CD14-positive monocyte (primary cell): ENCODE measurements at places on chromosomes 5 and 9.

DNA sequence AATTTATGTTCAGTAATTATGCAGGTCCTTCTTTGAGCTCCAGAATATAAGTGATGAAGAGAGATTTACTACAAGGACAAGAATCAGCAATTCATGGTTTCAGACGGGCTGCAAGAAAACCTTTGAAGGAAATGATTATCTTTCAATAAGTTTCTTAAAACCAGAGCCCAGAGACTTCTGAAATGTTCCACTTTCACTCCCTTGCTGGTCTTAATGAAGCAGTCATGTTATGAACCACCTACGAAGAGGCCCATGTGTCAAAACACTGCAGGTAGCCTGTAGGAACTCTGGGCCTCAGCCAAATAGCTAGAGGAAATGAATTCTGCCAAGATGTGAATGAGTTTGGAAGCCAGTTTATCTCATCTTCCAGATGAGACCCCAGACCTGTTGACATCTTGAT, 505.9 kb upstream of the MEF2C start:
- no peak for DNase-seq

- no peak for DNase-seq
These were observed 353.5 kb upstream of the CDH6 start for GRCh38 chr5:30839956-30840355.

- DNase-seq, result no peak
These were observed 52.7 kb upstream of the ERCC6L2 start for GRCh38 chr9:95822583-95823431.

- no peak for DNase-seq
These were observed 55.9 kb upstream of the UNC5A start for GRCh38 chr5:176754376-176754973.

DNA sequence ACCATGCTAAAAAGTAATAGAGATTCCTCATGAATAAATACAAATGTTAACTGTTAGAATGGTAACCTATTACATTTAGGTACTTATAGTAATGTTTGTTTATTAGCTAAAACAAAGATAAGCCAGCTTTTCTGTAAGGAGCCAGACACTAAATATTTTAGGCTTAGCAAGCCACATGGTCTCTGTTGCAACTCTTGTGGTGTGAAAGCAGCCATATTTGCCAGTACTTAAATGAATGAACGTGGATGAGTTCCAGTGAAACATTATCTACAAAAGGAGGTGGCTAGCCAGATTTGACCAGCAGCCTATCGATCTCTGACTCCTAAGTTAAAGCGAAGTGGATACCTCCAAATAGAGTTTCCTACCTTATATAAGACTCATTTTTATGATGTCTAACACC, 331.6 kb downstream of the CDH12 start:
- no peak for DNase-seq

GRCh38 chr5:94445726-94446125, 172.7 kb downstream of the KIAA0825 start:
- no peak for DNase-seq

GRCh38 chr9:6960777-6961176, 203.0 kb downstream of the KDM4C start:
- no peak for DNase-seq

- no peak for DNase-seq
These were observed 75.6 kb upstream of the SLC12A2 start for GRCh38 chr5:128007939-128008338.

DNA sequence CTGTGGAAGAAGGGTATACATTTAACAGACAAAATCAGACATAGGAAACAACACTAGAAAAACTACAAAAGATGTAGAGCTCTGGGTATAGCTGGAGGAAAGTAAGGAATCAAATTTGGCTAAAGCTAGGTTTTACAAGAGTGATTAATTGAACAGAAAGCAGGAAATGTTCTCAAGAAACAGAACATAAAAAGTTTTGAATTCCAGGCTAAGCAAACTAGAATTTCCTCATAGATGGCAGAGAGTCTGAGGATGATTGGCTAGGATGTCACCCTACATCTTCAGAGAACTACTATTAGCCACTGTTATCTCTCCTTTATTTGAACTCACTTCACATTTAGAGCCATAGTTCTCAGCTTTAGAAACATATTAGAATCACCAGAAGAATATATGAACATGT, 502.1 kb upstream of the PAPPA start:
- DNase-seq, result no peak

GRCh38 chr9:68678430-68678829, 26.6 kb upstream of the PIP5K1B start:
- DNase-seq, result no peak

DNA sequence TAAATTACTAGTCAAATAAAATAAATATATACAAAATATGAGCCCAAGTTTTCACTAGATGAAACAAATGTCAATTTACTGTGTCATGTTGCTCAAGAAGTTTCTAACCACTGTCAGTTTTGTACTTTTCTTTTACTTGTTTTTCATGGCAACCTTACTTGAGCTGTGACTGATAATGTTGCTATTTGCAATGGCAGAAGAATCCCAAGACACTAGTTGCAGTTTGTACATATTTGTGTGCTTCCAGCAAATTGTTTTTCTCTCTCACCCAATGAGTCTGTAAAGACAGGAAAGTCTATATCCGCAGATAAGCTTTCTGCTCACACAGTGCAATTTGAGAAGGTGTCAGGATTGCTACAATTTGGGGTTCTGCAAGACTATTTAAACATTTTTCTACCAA, 338.6 kb upstream of the PCSK5 start:
- no peak for DNase-seq

DNA sequence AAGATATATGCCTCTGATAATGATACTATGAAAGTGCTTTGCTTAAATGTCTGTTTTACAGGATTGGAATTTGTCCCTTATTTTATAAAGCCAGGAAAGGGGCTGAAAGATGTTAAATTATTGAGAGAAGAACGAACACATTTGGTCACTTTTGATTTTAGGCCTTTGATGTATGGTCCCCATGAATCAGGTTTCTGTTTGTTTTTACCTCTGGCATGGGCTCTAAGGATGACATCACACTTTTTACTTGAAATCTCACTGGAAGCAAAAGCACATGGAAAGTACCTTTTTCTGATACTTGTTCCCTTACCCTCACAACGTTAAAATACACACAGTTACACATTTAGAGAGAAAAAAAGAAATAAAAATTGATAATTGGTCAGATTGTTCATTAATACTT, 6.9 kb downstream of the OTULIN start:
- DNase-seq, result no peak

- DNase-seq, result no peak
These were observed 12.2 kb downstream of the CAMK4 start for GRCh38 chr5:111236348-111236747.

GRCh38 chr9:20378851-20379250, 243.4 kb downstream of the MLLT3 start:
- DNase-seq, result no peak

- peak; percentile 29 for DNase-seq
These were observed 3.2 kb downstream of the HNRNPH1 start for GRCh38 chr5:179620293-179620692.

- DNase-seq, result peak; percentile 78
These were observed 34.8 kb downstream of the ATP6V0E1 start for GRCh38 chr5:173018358-173018757.

DNA sequence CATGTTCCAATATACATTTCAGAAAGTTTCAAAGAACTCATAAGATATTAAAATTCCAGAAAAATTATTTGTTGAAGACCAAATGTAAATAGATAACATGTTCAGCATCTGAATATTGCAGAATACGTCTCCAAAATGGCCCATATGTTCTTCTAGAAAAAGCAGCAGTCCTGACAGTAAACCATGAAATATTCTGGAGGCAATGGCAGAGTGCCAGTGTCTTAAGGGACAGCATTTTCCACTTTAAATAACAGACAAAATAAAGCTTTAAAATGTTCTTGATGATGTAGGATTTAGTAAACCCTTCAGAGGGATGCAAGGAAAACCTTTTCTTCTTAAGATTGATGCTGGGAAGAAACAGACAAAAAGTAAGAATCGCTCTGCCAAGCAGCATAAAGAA, 721.0 kb downstream of the NR2F1-AS1 start:
- no peak for DNase-seq

DNA sequence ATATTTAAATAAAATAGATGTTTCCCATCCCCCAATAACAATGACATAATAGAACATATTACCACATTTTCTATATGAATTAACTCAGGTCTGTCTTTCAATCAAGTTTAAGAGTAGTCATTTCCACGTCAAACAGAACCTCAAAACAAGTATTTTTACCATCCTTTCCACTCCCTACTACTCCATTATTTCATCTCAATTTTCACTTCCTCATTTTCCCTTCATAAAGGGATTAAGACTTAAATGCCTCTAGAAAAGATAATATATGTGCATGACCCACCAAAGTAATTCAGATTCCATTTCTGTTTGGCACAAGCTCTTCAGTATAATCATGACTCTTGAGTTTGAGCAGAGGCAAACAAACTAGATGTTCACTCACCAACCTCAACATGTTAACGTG, 40.4 kb downstream of the ELOVL7 start:
- DNase-seq, result peak; percentile 4

DNA sequence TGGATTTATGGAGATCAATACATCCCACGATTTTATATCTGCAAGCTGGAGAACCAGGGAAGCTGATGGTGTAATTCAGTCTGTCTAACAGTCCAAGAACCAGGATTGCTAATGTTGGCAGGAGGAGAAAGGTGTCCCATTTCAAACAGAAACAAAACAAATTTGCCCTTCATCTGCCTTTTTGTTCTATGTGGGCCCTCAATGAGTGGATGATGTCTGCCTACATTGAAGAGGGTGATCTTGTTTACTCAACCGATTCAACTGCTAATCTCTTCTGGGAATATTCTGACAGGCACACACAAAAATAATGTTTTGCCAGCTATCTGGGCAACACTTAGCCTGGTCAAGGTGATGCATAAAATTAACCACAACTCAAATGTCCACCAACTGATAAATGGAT, 65.1 kb upstream of the IL33 start:
- no peak for DNase-seq

DNA sequence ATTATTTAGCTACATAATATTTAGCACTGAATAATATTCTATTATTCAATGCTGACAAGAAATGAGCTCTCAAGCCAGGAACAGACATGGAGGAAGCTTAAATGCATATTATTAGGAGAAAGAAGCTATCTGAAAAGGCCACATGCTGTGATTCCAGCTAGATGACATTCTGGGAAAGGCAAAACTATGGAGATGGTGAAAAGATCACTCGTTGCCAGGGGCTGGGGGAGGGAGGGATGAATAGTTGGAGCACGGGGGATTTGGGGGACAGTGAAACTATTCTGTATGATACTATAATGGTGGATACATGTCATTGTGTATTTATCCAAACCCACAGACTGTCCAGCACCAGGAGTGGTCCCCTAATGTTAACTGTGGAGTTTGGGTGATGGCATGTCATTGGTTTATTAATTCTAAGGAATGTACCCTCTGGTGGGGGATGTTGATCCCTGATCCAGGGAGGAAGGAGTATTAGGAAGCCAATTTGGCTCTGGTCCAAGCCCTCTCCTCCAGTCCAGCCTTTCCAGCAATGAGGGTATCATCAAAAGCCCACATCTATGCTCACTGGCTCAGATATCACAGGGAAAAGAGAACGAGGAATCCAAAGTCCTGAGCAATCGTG, 162.5 kb downstream of the COL23A1 start:
- no peak for DNase-seq

DNA sequence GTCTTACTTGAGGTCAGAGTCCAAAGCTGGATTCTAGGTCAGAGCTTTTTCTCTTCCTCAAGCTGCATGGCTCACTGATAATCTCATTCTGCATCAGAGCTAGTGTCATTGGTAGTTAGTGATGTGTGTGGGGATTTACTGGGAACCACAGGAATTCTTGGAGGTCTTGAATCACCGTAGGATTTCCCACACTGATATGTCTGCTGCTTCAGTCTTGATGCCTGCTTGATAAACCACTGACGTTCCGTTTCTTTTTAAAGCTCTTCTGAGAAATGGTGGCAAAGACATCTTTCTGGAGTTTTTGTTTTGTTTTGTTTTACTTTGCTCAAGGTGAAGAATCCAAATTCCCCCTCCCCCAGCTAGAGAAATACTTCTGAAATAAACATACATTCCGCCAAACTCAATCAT, 1.2 kb upstream of the GARIN3 start:
- DNase-seq, result no peak

DNA sequence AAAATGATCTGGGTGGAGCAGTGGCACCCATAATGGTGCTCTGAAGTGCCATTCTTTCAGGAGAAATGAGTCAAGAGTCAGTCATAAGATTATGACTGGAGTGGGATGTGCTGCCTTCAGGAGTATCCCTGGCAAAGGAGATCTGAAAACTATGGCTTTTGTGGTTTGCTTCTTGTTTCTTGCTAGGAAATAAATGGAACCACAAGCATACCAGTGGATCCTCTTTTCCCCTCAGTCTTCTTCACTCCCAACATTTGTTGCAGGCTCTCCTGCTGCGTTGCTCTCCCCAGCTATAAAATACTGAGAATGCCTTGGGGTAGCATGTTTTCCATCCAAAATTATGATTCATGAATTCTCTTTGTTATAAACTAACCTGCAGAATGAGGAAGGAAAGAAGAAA, 199.1 kb downstream of the NNT start:
- DNase-seq, result no peak

DNA sequence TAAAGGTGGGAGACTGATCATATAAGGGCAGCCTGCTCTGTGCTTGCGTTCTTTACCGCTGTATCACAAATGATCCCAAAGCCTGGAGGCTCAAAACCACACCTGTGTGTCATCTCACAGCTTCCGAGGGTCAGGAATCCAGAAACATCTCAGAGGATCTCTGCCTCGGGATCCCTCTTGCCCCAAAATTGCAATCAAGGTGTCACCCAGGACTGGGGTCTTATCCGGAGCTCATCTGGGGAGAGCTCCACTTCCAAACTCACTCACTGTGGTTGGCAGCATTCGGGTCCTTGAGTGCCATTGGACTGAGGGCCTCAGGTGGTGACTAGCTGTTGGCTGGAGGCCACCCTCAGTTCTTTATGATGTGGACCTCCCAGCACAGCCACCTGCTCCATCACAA, 26.7 kb upstream of the FCN2 start:
- DNase-seq, result no peak

GRCh38 chr9:87442451-87442850, 55.2 kb upstream of the DAPK1 start:
- DNase-seq, result no peak

- DNase-seq, result no peak
These were observed 42.5 kb downstream of the STXBP1 start for GRCh38 chr9:127654619-127655018.

GRCh38 chr5:92017776-92018175, 634.7 kb upstream of the ARRDC3 start:
- no peak for DNase-seq

DNA sequence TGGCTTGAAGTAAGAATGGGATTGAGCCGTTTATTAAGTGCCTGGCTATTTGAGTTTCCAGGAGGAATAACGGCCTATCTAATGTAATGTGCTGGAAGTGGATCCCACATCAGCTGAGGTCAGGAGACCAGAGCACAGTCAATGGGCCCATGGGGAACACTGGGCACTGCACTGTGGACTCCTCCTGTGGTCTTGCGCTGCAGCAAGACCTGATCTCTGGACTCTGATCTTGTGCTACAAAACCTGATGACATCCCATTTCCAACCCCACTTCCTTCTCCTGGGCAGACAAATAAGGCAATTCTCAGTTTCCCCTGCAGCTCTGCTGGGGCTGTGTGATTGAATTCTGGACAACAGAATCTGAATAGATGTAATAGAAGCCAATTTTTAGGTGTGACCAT, 151.7 kb upstream of the ADCY2 start:
- DNase-seq, result no peak
